Skin of body (tissue), 3 donors: ENCODE measurements at places on chromosomes 4 and X.

DNA sequence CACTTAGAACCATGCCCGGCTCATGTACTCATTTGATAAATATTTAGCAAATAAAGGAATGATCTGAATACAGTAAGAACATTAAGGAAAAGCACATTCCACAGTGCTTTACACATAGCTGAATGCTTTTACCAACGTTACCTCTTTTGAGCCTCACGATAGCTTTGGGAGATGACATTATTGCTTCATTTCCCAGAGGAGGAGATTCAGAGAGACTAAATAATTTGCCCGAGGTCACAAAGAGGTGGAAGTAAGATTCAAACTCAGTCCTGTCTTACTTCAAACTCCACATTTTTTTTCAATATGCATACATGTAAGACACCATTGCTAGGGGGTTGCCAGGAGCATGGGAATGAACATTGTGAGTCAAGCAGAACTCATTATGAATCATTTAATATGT is 538.5 kb downstream of the BCOR start:
- DNase-seq, result no peak

DNA sequence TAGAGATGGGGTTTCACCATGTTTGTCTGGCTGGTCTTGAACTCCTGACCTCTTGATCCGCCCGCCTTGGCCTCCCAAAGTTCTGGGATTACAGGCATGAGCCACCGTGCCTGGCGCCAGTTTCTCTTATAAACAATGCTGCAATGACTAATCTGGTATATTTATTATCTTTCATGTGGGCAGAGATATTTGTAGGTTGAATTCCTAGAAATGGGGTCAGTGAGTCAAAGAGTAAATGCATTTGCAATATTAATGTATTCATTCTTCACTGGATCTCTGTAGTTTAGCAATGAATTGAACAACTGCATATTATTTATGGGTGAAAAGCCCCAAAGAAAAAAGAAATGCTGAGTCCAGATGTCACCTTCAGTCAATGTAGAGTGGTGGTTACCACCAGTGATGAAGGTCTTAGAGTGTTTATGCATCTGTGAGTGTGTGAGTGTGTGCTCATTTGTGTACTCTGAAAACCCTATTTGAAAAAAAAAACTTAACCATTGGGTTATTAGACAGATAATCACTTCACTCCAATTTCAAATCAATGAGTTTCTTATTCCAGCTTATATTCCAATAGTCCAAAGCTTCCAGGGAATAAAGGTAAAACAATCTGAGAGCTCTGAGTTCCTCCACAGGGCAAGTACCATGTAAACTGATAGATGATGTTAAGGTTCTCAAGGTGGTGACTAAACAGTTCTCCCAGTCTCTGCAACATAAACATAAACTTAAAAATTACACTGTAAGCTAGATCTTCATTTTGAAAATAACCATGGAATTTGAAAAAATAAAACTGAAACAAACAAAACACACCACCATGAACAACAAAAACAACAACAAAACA is 22.6 kb upstream of the CD38 start:
- no peak for DNase-seq

DNA sequence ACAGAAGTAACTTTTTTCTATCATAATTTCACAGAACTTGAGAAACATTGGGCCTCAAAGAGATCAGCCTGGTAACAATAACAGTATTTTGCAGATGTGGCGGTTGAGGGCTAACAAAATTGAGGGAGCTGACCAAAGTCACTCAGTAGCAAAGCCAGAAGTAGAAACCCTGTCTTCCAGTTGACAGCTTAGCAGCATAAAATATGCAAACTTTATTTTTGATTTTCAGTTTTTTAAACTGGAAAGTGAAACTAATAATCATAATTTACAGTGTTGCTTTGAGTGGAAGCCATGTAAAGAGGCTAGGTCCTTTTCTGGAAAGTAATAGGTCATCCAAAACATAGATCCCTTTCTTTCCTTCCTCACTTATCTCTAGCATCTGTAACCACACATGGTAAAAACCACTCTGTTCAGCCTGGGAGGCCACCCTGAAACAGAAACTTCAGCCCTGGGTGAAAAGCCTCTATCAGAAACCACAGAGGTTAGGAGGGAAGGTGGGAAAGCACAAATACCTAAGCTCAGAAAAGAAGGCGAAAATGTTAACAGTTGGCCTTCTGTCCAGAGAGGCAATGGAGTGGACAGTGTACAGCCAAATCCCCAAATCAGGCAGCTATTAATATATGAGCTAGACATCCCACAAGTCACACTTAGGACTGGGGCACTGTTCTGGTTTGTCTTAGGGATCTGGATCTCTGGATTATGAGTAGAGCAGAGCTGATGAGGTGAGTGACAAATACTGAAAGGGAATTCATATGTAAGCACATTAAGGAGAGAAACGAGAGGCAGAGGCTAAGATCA is 61.1 kb upstream of the ARSJ start:
- no peak for DNase-seq

- no peak for DNase-seq
Measured at GRCh38 chr4:126592088-126592487, 1040.7 kb upstream of the INTU start.

DNA sequence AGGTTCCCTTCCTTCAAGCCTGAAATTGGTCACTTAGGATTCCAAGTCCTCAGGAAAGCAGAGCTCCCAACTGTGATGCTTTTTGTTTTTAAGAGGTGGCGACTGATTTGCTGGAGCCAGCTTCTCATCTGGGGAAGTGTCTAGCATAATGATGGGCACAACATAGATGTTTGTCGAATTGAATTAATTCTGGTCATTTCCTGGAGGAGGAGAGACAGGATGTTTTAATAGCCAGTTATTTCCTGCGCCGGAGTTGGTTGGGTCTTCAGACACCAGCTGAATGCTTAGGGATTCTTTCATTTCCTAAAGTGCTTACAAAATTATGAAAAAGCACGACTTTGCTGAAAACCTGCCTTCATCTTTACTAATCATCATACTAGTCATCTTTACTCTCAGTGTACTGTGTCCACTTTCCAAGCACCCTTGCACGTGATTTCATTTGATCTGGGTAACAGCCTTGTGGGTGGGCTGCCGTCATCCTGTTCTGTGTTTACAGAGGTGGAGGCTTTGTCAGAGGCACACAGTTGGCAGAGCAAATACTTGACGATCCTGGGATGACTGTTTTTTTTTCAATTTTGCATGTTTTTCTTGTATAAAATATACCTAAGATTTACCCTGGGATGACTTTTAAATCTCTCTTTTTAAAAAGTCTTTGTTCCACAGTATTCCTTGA is 49.5 kb downstream of the RGS12 start:
- no peak for DNase-seq

GRCh38 chr4:6765703-6766102 is 16.8 kb upstream of the KIAA0232 start:
- DNase-seq, result no peak

DNA sequence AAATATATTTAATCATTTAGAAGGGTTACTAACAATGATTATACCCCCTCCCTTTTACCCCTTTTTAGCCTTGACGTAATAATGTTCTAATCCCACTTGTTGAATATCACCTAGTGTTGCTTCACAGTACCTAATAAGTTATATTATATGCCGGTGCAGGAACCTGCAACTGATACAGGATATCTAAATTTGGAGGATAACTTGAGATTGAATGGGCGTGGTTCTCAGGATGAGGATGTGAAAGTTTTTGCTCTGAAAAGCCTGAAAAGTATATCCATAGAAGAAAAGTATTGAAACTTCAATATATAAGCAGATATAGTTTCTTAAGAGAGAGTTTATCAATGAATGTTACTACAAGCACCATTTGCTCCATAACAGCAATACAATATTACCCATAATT is 59.8 kb downstream of the ZNF711 start:
- DNase-seq, result no peak

GRCh38 chr4:1472911-1473518 is 66.8 kb upstream of the NKX1-1 start:
- DNase-seq, result no peak

DNA sequence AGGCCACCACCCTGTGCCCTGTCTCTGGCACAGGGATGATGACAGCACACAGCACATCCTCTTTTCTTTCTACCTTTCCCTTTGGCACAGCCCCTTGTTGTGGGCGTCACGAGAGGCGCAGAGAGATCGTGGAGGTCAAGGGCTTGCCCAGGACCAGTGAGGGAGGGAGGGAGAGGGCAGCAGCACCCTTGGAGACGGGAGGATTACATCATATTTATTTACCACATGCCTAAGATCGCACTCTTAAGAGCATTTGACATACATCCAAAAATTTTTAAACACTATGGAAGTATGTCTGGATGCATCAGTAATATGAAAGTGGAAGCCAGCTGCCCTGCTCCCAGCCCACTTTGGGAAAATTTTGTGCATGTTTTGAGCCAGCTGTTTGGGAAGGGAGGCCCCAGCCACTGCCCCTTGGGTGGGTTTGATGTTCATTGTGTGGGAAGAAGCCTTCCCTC is 12.7 kb downstream of the WFS1 start:
- DNase-seq, result peak; percentile 11

GRCh38 chr4:158162631-158163030 is 10.2 kb downstream of the GASK1B start:
- no peak for DNase-seq

GRCh38 chrX:48890934-48891401 is 6.6 kb downstream of the TIMM17B start:
- no peak for DNase-seq

DNA sequence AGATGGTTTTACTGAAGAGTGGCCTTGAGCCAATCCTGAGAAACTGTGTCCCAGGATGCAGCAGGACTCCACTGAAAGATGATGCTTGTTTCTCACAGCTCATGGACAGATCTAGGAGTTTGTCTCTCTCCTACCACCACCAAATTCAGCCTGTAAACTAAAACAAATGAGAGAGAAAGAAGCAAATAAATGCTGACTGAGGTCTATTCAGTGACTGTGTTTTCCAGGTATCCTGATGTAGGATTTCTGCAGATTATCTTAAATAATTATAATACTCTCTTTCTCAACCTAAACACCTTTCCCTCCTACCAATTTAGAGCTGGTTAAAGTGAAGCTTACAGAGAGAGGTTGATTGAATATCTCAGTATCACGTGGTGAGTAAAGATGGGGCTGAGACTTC is 599.6 kb upstream of the LCORL start:
- DNase-seq, result no peak

DNA sequence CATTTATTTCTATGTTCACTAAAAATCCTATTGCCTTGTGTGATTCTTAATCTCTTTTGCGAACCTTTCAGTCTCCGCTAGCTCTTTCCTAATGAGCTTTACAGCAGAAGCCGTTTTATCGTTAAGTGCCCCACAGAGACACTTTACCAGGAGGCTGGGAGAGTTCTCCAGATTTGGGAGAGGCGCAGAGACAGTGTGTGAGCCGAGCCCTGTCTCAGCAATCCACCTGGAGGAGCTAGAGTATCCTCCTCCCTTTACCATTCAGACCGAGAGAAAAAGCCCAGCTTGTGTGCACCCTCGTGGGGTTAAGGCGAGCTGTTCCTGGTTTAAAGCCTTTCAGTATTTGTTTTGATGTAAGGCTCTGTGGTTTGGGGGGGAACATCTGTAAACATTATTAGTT is 54.9 kb upstream of the MTM1 start:
- no peak for DNase-seq

DNA sequence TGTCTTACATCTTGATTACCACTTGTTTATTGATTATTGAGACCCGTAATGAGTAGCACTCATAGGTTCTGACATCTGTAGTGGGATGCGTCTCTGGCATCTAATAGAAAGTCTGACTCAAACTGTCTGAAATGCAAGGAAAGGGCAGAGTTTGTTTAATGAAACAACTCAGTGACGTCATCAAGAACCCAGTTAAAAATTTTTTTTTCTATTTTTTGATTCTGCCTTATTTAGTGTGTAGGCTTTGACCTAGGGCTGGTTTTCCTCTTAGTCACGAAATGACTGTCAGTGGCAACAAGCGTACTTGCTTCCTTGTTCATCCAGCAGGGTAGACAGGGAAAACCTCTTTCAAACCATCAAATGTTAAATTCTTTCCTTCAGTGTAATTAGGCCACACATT is 3.1 kb upstream of the CDKL5 start:
- DNase-seq, result no peak

- DNase-seq, result peak; percentile 50
Measured at GRCh38 chr4:146916479-146917076, 29.1 kb downstream of the TTC29 start.

GRCh38 chr4:18366892-18367291 is 345.3 kb upstream of the LCORL start:
- no peak for DNase-seq

- DNase-seq, result no peak
Measured at GRCh38 chr4:64581422-64581821, 172.2 kb upstream of the TECRL start.

GRCh38 chrX:11750046-11750445 is 8.0 kb upstream of the MSL3 start:
- no peak for DNase-seq

DNA sequence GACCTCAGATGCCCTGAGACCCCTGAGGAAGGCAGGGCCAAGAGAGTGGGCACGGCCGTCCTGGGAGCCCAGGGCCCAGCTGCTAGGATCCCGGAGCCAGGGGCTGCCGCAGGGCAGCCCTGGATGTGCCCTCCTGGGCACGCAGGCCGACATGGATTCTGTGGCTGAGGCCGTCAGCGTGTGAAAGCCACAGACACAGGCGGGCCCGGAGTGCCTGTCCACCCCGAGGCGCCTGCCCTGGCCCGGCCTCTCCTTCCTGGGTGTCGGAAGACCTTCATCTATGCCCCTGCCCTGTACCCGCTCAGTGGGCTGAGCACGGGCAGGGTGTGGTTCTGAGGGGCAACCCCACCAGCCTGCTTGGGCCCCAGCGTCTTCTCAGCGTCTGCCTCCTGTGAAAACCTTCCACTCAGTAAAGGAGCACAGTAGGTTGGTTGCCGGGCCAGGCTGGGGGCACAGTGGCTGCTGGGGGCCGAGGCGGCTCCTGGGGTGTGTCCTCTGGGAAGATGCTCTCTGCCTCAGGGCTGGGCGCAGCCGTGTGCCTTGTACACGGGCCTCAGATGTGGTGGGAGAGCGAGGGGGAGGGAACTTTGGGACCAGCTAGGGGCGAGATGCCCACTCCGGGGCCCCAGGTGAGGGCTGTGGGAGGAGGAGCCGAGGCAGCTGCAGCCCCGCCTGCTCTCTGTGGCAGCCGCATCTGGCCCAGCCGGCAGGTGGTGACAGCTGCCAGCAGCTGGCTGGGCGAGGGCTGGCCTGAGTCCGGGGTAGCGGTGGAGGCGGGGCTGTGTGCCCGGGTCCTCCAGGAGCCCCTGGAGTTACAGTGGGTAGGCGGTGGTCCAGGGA is 20.8 kb downstream of the FGFRL1 start:
- no peak for DNase-seq

DNA sequence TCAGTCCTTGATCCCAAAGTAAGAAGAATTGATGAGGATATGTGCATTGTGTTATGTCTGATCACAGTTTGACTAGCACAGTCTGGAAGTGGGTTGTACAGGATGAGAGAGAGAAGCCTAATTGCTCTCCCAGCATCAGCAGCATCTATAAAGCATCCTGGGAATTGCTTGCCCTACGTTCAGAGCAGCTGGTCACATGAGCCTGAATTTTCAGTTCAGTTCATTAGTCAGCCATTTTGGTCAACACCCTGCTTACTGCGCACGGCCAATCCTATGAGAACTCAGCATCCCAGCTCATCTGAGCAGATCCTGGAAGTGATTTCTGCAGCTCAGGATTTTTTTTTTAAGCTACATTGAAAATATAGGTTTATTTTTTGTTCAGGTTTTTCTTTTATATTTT is at the start of gene RUFY3:
Gene RUFY3 (plus strand): TSS at position 218 of the 400 bp plus-strand sequence. CDS start 610 bp downstream, outside the sequence.
- DNase-seq, result peak; percentile 82
